Esophagus squamous epithelium (tissue), 5 donors: ENCODE measurements at places on chromosomes 2 and 18.

GRCh38 chr2:196415384-196415783, 224.1 kb upstream of the CCDC150 start:
- no peak overlapping the region for H3K27ac ChIP-seq
- no peak overlapping the region for H3K4me3 ChIP-seq
- H3K27me3 ChIP-seq, result no peaks in the 10 kb centered on the region

GRCh38 chr2:3612639-3613523, 18.0 kb downstream of the COLEC11 start:
- no peak overlapping the region for H3K27ac ChIP-seq

DNA sequence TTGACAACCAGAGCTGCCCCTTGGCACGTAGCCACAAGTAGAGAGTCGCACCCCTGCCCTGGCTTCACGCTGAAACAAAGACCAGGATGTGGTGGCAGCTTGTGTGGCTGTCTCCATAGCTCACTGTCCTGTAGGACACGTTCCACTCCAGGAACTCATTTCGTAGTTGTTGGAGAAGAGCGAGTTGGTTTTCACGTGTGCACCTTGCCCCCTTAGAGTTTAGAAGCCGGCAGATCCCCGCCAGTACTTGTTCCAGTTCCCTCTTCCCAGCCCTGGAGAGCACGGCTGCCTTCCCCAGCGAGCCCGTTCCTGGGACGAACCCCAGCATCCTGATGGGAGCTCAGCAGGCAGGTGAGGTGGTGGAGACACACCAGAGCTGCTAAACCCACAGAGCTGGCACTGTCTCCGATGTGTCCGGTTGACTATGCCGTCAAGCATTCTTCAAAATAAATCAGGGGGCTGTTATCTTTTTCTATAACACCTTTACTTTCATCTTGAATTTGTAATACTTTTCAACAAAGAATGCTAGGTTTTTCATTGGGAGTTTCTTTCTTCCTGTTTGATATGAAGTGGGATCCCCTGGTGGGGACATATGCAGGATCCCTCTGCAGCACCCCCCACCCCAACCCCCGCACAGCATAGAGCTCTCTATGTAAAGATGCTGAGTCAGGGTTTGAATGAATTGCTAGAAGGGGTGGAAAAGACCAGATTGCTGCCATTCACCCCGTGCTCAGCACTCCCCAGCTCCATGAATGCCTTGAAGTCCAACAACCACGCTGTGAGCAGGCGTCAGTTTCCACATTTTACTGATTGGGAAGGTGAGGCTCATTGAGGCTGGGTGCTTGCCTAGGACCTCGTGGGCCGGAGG, 44.5 kb downstream of the GREB1 start:
- H3K36me3 ChIP-seq, result no peaks in the 10 kb centered on the region
- DNase-seq, result no peak
- no peak overlapping the region for H3K4me3 ChIP-seq
- no peak overlapping the region for H3K27ac ChIP-seq

GRCh38 chr2:40454321-40454720, 2.4 kb upstream of the SLC8A1 start:
- H3K4me1 ChIP-seq, result peaks cover 3% of the 10 kb centered on the region
- H3K36me3 ChIP-seq, result no peaks in the 10 kb centered on the region
- no peak for DNase-seq
- H3K27ac ChIP-seq, result peak overlapping the region; percentile 26

DNA sequence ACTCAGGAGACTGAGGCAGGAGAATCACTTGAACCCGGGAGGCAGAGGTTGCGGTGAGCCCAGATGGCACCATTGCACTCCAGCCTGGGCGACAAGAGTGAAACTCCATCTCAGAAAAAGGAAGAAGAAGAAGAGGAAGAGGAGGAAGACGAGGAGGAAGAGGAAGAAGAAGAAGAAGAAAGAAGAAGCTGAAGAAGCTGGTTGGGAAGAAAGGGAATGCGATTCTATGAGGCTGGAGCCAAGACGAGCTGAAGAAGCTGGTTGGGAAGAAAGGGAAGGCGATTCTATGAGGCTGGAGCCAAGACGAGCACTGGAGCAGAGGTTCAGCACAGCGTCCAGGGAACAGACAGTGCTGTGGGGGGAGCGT, 30.3 kb upstream of the TAF1B start:
- DNase-seq, result no peak
- peaks cover 68% of the 10 kb centered on the region for H3K4me1 ChIP-seq
- H3K4me3 ChIP-seq, result no peak overlapping the region
- no peaks in the 10 kb centered on the region for H3K36me3 ChIP-seq
- H3K27me3 ChIP-seq, result no peaks in the 10 kb centered on the region
- H3K27ac ChIP-seq, result peak overlapping the region; percentile 90

DNA sequence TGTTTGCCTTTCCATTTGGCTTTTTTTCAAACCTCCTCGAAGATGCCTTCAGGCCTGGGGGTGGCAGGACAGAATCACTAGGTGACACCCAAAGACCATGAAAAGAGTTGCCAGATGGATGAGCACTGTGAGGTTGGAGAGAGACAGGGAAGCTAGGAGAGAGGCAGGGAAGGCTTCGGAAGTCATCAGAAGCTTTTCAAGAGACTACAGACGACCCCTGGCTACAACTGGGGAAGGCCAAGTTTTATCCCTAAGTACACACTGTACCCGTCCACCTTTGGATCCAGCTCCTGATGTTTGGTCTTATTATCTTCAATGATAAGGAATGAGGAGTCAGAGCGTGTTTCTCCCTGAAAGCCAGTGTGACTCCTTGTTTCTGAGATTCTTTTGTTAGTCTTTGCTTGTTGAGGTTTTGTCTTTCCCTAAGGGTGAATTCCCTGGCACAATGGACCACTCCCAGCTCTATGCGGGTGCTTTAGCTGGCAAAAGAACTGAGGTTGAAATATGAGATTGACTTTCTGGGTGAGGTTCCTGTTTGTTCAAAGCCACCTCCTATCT, 33.4 kb upstream of the SLC9A2 start:
- H3K27ac ChIP-seq, result peak overlapping the region; percentile 31
- H3K4me1 ChIP-seq, result no peaks in the 10 kb centered on the region
- no peak for DNase-seq
- H3K27me3 ChIP-seq, result no peaks in the 10 kb centered on the region

- no peaks in the 10 kb centered on the region for H3K36me3 ChIP-seq
- H3K4me1 ChIP-seq, result no peaks in the 10 kb centered on the region
- H3K27ac ChIP-seq, result no peak overlapping the region
These were observed 216.8 kb downstream of the CAMKMT start for GRCh38 chr2:44578471-44579093.

- no peak overlapping the region for H3K27ac ChIP-seq
- H3K4me3 ChIP-seq, result no peak overlapping the region
- no peaks in the 10 kb centered on the region for H3K27me3 ChIP-seq
- no peak for DNase-seq
These were observed 363.7 kb upstream of the CHAC2 start for GRCh38 chr2:53403792-53404413.

DNA sequence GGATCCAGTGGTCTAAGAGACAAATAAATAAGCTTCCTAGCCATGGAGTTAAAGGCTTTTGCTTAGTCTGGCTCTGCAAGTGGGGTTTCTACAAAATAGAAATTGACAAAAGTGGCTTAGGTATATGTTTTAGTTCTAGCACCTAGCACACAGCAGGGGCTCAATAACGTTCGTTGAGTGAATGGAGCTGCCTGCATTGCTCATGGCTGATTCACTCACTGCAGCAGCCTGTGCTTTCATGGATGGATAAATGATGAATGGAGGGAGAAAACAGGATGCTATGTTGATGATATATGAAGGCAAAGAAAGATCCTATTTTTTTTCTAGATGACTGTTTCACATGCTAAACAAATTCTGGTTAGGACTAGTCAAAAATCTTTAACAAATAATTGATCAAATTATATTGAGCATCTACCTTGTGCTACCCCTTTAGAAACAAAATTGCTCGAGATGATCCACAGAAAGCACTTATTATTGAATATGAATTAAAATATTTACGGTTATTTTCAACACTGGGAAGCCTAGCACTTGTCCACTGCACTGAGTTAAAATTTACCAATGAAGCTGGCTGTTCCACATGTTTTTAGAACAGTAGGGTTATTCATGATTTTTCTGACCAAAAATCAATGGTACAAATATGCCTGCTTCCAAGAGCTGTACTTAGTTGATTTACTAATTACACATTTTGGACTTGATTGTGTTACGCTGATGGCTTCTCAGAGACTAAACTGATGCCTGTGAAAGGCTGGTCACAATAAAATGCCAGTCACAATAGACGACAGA, 39.6 kb downstream of the HDHD2 start:
- DNase-seq, result no peak
- no peaks in the 10 kb centered on the region for H3K4me1 ChIP-seq
- H3K36me3 ChIP-seq, result peaks cover 7% of the 10 kb centered on the region
- no peak overlapping the region for H3K27ac ChIP-seq
- no peak overlapping the region for H3K4me3 ChIP-seq

GRCh38 chr2:20600756-20601325, 50.1 kb downstream of the HS1BP3 start:
- H3K4me3 ChIP-seq, result no peak overlapping the region
- peaks cover 40% of the 10 kb centered on the region for H3K4me1 ChIP-seq
- H3K27ac ChIP-seq, result no peak overlapping the region
- DNase-seq, result no peak

DNA sequence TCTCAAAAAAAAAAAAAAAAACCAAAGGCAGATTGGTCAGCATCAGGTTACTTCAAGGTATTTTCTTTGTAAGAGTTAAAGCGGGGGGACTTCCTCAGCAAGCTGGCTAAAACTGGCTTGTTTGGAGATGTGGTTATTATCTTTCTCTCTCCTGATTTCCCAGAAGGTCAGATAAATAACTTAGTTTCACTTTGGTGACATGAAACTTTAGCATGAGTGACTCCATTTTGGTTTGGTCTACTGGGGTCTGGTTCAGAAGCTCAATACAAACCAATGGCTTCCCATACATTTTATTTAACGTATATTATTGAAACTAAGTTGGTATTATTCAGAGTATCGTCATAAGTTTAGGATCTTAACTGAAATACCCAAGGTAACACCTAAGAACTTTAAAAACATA, 41.6 kb upstream of the AMMECR1L start:
- no peaks in the 10 kb centered on the region for H3K36me3 ChIP-seq
- H3K4me3 ChIP-seq, result no peak overlapping the region
- H3K27ac ChIP-seq, result no peak overlapping the region
- H3K27me3 ChIP-seq, result no peaks in the 10 kb centered on the region
- H3K4me1 ChIP-seq, result no peaks in the 10 kb centered on the region

- H3K4me3 ChIP-seq, result no peak overlapping the region
- peaks cover 8% of the 10 kb centered on the region for H3K4me1 ChIP-seq
- H3K27me3 ChIP-seq, result no peaks in the 10 kb centered on the region
- no peak for DNase-seq
- H3K36me3 ChIP-seq, result no peaks in the 10 kb centered on the region
These were observed 31.1 kb upstream of the ACTR3 start for GRCh38 chr2:113858764-113859163.

- no peaks in the 10 kb centered on the region for H3K36me3 ChIP-seq
- no peaks in the 10 kb centered on the region for H3K27me3 ChIP-seq
- no peak overlapping the region for H3K4me3 ChIP-seq
- no peak overlapping the region for H3K27ac ChIP-seq
- DNase-seq, result no peak
These were observed 251.6 kb downstream of the BCL2 start for GRCh38 chr18:63067939-63068338.

- H3K36me3 ChIP-seq, result no peaks in the 10 kb centered on the region
- DNase-seq, result no peak
- no peaks in the 10 kb centered on the region for H3K27me3 ChIP-seq
- H3K4me1 ChIP-seq, result no peaks in the 10 kb centered on the region
- H3K4me3 ChIP-seq, result no peak overlapping the region
These were observed 23.5 kb upstream of the RPL37A start for GRCh38 chr2:216474925-216475670.

GRCh38 chr2:25184254-25184653, 15.9 kb upstream of the POMC start:
- DNase-seq, result no peak
- H3K36me3 ChIP-seq, result no peaks in the 10 kb centered on the region

GRCh38 chr2:240999873-241000541, 1.6 kb downstream of the SNED1 start:
- peaks cover 23% of the 10 kb centered on the region for H3K27me3 ChIP-seq
- H3K36me3 ChIP-seq, result no peaks in the 10 kb centered on the region
- H3K4me3 ChIP-seq, result peak overlapping the region; percentile 61
- H3K4me1 ChIP-seq, result peaks cover 12% of the 10 kb centered on the region
- H3K27ac ChIP-seq, result no peak overlapping the region

GRCh38 chr2:28986429-28986828, 5.3 kb downstream of the TOGARAM2 start:
- DNase-seq, result no peak
- no peaks in the 10 kb centered on the region for H3K36me3 ChIP-seq
- H3K4me3 ChIP-seq, result no peak overlapping the region
- H3K4me1 ChIP-seq, result peaks cover 18% of the 10 kb centered on the region

- H3K27ac ChIP-seq, result no peak overlapping the region
- peaks cover 19% of the 10 kb centered on the region for H3K36me3 ChIP-seq
- no peak for DNase-seq
- H3K27me3 ChIP-seq, result no peaks in the 10 kb centered on the region
- H3K4me3 ChIP-seq, result no peak overlapping the region
These were observed 96.4 kb downstream of the CERS6 start for GRCh38 chr2:168552450-168552856.

- no peak for DNase-seq
- H3K4me1 ChIP-seq, result peaks cover 11% of the 10 kb centered on the region
- peak overlapping the region; percentile 81 for H3K27ac ChIP-seq
- no peak overlapping the region for H3K4me3 ChIP-seq
- no peaks in the 10 kb centered on the region for H3K27me3 ChIP-seq
- H3K36me3 ChIP-seq, result no peaks in the 10 kb centered on the region
These were observed 502.4 kb upstream of the TNP1 start for GRCh38 chr2:217362286-217362685.

GRCh38 chr18:67282796-67283195, 233.7 kb downstream of the DSEL start:
- H3K27ac ChIP-seq, result no peak overlapping the region
- no peaks in the 10 kb centered on the region for H3K36me3 ChIP-seq
- H3K4me1 ChIP-seq, result no peaks in the 10 kb centered on the region
- DNase-seq, result no peak
- H3K4me3 ChIP-seq, result no peak overlapping the region

GRCh38 chr2:227322530-227323205, 2.4 kb upstream of the MFF start:
- H3K4me3 ChIP-seq, result no peak overlapping the region
- H3K36me3 ChIP-seq, result no peaks in the 10 kb centered on the region
- H3K4me1 ChIP-seq, result no peaks in the 10 kb centered on the region
- no peak for DNase-seq
- no peak overlapping the region for H3K27ac ChIP-seq

DNA sequence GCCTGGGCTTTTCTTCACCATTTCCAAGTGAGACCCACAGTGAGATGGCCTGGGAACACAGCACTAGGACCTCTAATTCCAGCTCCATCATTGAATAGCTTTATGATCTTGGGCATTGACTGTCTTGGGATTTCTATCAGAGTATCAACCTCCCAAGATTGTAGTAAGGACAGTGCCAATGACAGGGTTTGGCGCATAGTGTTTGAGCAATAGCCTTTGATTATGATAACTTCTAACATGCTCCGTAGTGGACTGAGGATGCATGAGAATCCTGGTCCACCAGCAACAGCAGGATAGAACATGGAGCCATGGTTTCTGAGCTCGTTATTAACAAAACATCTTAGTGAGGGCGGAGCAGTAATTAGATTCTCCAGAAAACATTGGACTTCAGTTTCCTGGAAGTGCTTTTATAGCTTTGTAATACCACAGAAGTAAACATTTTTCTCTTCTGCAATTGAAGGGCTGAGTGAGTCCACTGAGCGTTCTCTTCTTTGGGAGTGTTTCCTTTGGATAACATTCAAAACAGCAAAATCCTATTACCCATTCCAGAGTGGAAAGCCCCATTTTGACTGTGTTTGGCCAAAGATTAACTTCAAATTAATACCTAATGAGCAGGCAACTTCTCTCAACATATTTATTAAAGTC, 63.7 kb downstream of the IL1R2 start:
- DNase-seq, result no peak
- H3K27me3 ChIP-seq, result no peaks in the 10 kb centered on the region
- H3K4me1 ChIP-seq, result peaks cover 33% of the 10 kb centered on the region
- no peaks in the 10 kb centered on the region for H3K36me3 ChIP-seq
- peak overlapping the region; percentile 93 for H3K27ac ChIP-seq
- H3K4me3 ChIP-seq, result no peak overlapping the region
